ENCODE measurements at places on chromosomes 1 and 21.
A peak's percentile ranks its signal among the peaks of the same experiment; 100 is the strongest.

DNA sequence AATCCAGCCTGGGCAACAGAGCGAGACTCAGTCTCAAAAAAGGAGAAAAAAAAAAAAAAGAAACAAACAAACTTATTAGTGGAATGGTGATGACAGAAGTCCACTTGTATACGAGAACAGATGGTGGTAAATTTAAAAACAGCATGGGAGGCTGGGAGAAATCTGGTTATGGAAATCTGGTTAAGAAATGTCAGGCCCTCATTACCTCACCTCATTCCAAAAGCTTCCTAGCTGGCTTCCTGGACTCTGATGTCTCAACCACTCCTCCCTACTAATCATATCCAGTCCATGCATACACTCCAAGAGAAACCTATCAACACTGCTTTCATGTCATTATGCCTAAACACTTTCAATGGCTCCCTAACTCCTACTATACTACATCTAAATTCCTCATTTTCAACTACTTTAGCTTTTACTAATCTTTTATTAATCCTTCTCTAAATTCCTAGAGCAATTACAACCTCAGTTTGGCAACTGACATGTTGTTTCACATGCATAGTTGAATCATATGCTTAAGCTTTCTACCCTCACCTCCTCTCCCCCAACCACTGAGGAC, 52.9 kb downstream of the FOXJ3 start:
- DNase-seq: no peak

GRCh38 chr1:156641761-156642264, at the start of gene BCAN:
Gene BCAN, plus strand, starts transcription at chr1:156642117. Its CDS starts 3,938 bp downstream, at chr1:156646055.
- DNase-seq: peak; percentile 38

- DNase-seq: no peak
Measured at GRCh38 chr1:23004112-23004511, 11.5 kb downstream of the TEX46 start.

GRCh38 chr1:37497832-37498231, 16.7 kb downstream of the MEAF6 start:
- DNase-seq: no peak

- peak; percentile 41 for DNase-seq
Measured at GRCh38 chr1:1432951-1433803, 2.3 kb upstream of the VWA1 start.

- no peak for DNase-seq
Measured at GRCh38 chr1:228405200-228405978, 1.2 kb downstream of the TRIM11 start.

- no peak for DNase-seq
Measured at GRCh38 chr1:35835398-35835797, 27.6 kb downstream of the AGO4 start.

DNA sequence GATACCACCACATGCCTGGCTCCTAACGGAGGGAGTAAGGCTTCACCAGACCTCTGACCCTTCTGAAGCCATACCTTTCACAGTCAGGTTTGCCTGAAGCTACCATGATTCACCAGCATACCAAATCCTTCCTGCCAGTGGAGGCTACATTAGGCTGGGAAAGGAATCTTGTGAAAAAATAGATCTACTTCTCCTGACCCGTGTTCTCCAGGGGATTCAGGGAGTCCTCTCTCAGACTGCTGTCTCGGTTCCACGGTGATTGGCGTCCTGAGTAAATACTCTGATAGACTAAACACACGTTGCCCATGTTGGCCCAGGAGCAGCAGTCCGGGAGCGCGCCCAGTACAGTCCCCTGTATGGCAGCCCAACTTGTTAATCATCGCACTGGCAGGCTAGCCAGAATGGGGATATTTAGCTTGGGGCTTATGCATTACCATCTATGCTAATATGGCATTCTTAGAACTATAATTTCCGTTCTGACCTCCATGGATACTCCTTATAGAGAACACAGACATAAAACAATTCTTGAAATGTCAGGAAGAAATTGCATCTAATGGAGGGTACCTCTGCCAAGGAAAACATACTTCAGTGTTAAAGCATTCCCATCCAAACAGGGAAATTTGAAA, 173.2 kb downstream of the ROR1 start:
- no peak for DNase-seq

DNA sequence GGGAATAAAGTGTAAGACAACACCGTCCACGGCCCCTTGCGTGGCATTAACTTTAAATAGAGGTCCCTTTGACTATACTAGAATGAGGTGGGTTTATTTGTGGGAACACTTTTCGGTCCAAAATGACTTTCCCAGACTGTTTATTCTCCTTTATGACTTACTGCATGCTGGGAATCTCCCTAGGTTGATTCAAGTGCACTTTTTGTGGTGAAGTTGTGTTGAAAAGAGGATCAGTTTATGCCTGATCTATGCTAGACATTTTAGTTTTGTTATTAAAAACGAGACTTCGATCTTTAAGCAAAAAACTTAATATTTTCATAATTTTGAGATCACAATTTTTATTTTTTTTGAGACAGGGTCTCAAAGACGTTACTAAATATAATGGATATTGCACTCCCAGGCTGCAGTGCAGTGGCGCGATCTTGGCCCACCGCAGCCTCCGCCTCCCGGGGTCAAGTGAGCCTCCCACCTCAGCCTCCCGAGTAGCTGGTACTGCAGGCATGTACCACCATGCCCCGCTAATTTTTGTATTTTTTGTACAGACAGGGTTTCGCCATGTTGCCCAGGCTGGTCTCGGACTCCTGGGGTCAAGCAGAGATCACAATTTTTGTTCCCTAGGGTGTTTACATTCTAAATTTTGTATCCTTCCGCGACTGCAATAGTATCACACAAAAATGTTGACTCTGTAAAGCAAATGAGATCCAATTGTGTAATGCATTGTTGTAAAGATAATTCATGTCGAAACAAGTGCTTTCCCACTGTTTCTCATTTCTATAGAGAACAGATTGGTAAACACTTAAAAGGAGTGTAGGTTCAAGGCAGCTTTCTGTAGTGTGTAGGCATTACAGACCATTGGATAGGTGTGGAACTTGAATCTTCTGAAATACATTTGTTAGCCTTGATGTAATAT, 1.6 kb downstream of the CDC42 start:
- DNase-seq: no peak

GRCh38 chr1:21001042-21001441, 175.7 kb downstream of the EIF4G3 start:
- DNase-seq: no peak

GRCh38 chr1:83583351-83584014, 415.4 kb downstream of the TTLL7 start:
- DNase-seq: no peak

DNA sequence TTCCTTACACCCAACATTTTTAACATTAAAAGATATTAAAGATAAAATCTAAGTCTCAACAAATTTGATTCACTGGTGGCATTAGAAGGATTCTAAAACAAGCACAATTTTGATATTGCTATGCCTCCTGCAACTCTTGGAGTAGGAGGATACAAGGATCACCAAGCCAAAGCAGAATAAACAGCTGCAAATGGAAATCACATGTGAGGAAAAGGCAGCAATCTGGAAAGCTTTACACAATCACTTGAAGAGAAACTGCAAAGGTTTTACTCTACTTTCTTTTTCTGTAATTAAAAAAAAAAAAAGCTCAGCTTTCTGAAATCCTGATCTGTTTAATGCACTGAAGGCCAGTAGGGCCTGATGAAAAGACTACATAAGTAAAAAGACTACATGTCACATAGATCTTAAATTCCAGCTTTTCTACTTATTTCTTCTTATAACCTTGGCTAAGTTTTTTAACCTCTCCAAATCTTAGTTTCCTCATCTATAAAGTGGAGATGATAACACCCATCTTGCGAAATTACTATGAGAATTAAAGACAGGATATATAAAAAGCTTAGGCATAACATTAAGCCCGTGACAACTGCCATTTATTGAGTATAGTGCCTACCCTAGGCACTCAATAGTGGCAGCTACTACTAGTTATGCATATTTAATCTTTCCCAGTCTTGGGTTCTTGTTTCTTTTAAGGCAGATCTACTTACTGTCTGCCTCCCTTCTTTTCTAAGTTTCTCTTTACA, 73.5 kb downstream of the EPS15 start:
- DNase-seq: no peak

- no peak for DNase-seq
Measured at GRCh38 chr1:112698366-112699310, 8.3 kb downstream of the RHOC start.

DNA sequence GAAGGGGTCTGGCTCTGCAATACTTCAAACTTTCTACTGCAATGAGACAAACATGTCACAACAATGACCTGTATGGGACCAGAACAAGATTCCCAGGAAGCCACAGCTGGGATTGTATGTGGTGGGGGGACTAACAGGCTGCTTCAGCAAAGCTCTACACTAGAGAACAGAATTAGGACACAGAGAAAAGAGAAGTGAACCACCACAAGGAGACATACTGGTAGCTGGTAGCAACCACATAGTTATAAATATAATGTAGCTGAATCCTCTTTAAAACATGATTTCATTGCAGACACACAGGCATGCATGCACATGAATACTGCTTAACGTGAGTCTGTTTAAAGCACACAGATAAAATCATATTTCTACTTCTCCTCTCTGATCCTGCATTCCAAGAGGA, 3.5 kb upstream of the ILDR2 start:
- no peak for DNase-seq

- DNase-seq: no peak
Measured at GRCh38 chr1:229839800-229840199, 213.8 kb downstream of the URB2 start.

- DNase-seq: peak; percentile 34
Measured at GRCh38 chr1:209607102-209607794, 23.7 kb downstream of the CAMK1G start.

DNA sequence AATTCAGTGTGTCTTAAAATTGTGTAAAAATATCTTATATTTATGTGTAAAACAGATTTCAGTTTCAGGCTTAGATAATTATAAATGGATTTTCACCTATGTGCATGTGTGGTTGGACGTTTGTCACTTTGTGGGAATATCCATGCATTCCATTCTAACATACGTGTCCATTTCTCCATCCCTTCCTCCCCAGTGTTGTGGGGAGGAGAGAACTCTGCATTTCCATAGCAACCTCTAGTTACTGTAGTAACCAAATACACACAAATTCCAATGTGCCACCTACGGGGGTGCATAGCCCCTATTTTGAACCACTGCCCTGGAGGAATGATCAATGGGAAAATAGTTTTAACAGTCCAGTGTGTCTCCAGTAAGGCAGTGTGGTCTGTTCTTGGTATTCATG, 79.0 kb downstream of the RASAL2 start:
- DNase-seq: no peak

DNA sequence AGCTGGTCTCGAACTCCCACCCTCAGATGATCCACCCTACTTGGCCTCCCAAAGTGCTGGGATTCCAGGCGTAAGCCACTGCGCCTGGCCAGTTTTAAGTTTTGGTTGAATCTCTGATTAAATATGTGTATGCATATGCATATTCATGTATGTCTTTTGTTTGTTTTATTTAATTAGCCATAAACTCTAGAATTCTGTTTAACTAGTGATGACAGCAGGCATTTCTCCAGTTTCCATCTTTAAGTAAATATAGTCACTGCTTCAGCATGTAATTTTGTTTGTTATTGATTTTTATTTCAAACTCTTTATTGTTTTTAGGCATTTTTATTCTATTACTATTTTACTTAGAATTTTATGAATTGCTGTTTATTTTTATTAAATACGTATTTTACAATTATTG, 58.0 kb downstream of the NUF2 start:
- no peak for DNase-seq

Data from stimulated activated CD8-positive, alpha-beta memory T cell treated with anti-CD3 and anti-CD28 coated beads, Interleukin-4, amount 100 ng/mL, for 48 hours (primary cell).